ENCODE measurements at places on chromosomes 5 and 9.

- DNase-seq = no peak
Measured at GRCh38 chr5:147773139-147773538, 9.4 kb downstream of the JAKMIP2 start.

- no peak for DNase-seq
Measured at GRCh38 chr5:176619203-176619568, 9.2 kb upstream of the GPRIN1 start.

DNA sequence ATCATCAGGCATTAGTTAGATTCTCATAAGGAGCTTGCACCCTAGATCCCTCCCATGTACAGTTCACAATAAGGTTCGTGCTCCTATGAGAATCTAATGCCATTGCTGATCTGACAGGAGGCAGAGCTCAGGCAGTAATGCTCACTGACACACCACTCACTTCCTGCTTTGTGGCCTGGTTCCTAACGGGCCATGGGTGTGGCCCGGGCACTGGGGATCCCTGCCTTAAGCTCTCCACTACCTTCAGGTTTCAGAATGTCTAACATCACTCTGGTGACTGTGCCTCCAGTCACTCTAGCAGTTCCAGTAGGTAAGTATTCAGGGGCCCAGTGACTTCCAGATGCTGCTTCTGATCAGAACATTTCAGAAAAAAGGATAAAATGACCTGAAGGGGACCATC lies 152.4 kb downstream of the LRRC70 start:
- no peak for DNase-seq

DNA sequence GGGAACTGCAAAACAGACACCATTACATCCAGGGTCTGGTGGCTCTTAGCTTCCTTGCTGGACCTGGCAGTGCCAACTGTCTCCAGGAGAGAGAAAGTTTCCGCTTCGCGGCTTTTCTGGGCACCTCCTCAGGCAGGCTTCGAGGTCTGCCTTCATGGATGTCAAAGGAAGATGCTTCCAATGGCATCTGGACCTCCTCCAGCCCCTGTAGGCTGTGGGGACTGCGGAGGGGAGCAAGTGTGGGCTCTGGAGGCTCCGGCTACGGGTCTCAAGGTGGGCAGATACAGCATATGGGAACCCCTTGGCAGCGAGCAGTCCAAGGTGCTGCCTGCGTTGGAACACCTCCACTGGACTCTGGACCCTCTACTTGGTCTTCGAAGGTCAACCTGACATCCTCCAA lies 6.0 kb downstream of the C9orf50 start:
- no peak for DNase-seq

DNA sequence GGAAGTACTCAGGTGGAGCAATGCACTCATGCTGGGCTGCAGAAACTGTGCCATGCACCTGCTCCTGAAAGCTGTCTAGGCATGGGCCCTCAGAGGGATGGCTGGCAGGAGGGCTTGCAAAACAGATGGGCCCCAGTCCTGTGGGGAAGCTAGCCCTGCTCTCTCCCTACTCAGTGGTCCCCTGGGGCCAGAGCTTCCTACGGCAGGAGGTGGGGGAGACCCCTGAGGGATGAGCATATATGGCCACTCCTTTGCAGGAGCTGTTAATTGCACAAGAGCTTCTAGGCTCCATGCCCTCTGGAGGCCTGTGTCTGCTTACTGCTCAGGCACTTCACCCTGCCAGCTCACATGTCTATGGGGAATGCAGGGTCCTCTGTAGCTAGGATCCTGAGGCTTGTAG lies 545.3 kb upstream of the PTPRD start:
- no peak for DNase-seq

GRCh38 chr9:100350188-100350587 lies 2.6 kb downstream of the TEX10 start:
- no peak for DNase-seq

DNA sequence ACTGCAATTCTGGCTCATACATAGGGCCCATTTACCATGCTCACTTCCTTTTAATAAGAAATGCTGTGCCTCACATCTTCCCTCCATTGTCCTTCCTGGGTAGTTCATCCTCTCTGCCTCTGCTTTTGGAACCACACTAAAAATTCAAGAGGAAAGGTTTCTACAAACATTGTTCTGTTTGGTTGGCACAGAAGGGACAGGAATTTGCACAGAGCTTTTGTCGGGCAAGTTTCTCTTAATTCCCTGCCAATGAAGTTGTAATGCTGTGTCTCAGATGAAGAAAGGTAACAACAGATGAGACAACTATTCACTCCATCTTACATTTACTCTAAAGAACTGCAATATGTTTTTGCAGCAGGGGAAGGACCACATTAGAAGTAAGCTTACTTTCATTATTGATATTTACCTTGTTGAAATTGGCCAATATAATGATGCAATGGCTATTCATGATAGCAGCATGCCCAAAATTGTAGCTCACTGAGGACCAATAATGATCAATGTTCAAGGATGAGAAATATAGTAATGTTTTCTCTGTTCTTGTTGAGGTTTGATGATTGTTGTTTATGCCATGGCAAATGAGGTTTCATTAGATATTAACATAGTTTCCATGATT lies 82.5 kb upstream of the HMHB1 start:
- DNase-seq = no peak

- no peak for DNase-seq
Measured at GRCh38 chr9:4334410-4334813, 34.5 kb upstream of the GLIS3 start.

DNA sequence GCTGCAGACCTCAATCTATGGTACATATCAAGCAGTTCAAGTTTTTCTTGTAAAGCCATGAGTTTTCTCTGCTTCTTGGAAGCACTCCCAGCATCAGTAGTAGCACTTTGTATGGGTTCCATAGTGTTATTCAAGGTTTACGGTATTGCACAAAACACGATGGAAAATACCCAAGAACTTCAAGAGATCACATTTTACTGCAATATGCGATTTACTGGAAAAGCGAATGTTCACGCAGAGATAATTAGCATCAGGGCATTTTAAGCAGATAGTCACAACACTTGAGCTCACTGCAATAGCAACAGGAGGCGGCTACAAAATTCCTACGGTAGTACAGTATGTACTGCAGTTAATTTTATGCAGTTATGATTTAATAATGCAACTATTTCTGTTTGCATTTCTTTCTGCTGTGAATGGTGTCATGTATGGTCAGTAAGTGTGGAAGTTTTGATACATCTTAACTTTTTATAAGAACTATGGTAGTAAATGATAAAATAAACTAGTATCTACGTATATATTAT lies 200.8 kb downstream of the SMARCA2 start:
- peak; percentile 59 for DNase-seq

DNA sequence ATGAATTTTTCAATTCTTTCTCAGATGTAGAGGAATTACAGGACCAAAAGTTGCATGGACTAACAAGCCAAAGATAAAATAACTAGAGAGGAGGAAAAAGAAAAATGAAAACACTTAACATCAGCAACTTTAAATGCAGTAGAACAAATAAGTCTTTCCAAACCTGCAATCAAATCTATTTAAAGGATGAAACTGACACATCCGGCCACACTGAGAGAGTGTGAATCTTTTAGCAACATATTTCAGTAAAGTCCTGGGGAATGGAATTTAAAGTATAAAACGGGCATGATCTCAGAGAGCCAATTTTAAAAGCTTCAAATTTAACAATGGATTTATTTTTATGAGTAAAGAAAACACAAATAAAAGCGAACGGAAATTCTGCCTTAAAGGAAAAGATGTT lies 17.1 kb downstream of the CAST start:
- no peak for DNase-seq

DNA sequence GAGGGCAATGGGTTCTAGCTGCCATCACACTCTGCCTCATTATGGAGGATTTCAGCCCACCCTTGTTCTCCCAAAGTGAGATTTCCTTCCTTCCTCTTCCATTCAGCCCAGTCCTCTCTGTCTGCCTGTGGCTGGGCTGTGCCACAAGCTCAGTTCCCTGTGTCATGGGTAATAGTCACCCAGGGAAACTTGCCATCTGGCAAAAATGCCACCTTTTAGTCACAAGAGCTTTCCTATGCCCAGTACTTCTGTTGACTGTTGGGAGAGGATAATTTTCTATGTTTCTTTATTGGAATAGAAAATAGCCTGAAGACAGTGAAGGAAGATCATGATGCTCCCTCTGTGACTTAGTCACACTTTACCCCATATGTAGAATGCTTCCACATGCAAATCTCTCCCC lies 71.4 kb downstream of the TLR4 start:
- DNase-seq = no peak

DNA sequence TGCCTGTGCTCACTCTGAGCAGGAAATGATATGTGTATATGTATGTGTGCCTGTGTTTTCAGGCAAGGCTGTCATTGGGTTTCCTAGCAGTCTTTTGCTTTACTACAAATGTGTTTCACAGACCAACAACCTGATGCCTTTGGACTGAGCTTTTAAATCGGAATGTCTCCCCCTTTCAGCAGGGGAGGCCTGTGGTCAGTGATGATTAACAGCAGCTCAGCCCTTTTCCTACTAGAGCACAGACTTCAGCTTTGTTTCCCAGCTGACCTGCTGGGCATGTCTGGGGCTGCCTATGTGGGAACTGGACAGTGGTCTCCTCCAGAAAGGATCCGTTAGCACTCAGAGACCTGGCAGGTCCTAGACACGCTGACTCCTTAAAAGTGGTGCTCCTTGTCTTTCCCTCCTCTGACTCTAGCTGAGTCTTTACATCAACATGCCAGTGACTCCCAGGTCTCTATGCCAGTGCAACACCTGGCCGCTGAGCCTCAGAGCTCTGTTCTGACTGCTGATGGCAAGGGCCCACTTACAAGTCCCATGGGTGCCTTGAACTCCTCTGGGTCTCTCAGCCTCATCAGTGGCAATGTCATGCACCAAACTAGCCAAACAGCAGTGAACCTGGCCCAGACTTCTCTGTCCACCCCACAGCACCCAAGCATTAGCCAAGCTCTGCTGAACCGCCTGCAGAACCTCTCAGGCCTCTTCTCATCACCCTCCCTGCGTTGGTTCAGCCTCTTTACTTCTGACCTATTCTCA lies 7.7 kb downstream of the MACROH2A1 start:
- DNase-seq = no peak

- no peak for DNase-seq
Measured at GRCh38 chr5:135829179-135829578, 5.3 kb upstream of the SLC25A48 start.

DNA sequence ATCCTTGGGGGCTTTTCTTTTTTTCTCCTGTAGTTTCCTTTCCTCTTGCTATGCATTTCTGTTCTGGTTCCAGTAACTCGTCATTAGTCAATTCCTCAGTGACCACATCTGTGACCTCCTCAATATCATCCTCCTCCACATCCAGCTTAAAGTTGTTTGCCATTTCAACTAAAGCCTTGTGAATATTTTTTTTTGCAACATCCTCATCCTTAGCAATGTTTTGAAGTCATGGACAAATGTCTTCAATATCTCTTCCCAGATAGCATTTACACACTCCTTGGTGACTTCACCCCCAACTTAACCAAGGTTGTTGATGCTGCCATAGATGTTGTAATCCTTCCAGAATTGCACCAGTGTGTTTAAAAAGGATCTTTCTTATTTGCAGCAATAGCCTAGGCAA lies 14.7 kb upstream of the ADRB2 start:
- DNase-seq = no peak

DNA sequence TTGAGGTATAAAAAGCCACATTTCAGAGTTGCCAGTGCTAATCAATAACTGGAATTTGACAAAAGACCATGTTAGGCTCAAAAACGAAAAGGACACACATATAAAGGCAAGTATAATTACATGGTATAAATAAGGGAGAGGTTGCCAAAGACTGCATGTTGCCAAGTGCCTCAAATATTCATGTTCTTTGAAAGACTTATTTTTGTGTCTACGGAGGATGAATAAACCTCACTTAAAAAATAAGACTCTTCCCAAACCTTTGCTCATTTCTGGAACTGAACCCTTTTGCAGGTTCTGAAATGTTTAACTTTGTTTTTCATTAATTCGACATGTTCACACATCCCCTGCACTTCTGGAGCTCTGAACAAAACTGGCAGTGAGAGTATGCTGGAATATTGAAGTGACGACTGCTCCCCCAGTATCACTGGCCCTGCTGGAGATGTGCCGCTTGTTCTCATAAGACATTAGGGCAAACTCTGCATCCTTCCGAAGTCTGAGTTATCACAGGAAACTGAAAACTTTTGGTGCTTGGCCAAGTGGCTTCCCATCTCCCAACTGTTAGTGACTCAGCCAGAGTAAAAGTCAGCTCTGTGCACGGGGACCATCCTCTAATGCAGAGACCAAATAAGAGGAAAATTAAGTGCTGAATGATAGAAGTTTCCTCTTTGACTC lies 336.8 kb downstream of the GLIS3 start:
- DNase-seq = no peak

DNA sequence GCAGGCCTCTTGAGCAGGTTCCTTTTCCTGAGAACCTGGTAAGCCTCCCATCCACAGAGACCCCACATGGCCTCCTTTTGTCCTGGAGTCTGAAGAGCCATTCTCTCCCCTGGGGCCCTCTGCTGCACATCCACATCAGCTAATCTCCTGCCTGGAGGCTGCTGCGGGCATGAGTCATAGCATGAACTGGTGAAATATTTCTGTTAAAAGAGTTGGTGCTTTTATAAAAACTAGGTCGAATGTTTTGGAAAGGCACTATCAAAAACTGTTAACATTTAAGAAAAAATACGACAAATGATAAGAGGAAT lies 399.4 kb downstream of the CTNND2 start:
- no peak for DNase-seq

- DNase-seq = no peak
Measured at GRCh38 chr5:170360709-170361108, 28.5 kb downstream of the KCNMB1 start.

DNA sequence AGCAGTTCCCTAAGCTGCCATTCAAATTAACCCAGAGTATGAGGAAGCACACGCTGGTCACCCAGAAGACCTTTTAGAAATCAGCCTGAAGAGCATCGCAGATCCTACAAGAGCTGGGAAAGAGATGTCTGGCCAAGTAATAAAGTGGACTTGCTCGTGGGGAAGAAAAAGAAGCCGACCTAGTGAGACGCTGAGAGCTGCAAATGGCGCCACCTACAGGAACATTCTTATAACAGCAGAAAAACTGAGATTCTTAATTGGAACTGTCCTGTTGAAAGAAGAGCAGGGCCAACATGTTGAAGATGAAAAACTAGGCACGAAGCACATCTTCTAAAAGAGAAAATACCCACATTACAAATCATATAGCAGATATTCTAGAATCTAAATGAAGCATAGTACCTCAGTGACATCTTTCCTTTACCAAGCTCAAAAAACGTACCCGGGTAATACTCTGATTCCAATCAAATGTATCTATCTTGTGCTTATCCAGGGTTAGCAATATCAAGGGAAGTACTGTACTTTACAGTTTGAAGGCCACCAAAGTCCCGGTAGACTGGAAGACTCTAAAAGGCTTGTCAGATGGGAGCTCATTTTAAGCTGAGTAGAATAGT lies 3.9 kb upstream of the GNAQ start:
- peak; percentile 73 for DNase-seq

Data from NCI-H2227 treated with DMSO at 0.1 percent for 48 hours (cell line).